Activated effector memory CD4-positive, alpha-beta T cell treated with Interleukin-2 at 50 U/mL for 16 hours (primary cell): ENCODE measurements at places on chromosomes 3 and 15.

- no peak for DNase-seq
Observed at GRCh38 chr15:75208501-75209288, 7.0 kb downstream of the C15orf39 start.

DNA sequence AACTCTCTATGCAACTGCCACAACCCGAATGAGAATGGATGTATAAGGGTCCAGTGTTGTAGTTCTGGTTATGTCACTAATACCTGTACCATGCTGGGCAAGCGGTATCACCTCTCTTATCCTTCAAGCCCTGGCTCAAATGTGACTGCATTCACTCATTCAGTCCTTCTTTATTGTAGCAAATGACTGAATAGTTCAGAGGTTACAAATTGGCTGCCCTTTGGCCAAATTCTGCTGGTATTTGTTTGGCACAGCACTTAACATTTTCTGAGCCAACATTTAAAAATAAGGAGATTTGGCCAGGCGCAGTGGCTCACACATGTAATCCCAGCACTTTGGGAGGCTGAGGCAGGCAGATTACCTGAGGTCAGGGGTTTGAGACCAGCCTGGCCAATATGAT lies 47.5 kb downstream of the DLEC1 start:
- no peak for DNase-seq

GRCh38 chr15:48406911-48407310 lies 75.7 kb downstream of the DUT start:
- DNase-seq = no peak

DNA sequence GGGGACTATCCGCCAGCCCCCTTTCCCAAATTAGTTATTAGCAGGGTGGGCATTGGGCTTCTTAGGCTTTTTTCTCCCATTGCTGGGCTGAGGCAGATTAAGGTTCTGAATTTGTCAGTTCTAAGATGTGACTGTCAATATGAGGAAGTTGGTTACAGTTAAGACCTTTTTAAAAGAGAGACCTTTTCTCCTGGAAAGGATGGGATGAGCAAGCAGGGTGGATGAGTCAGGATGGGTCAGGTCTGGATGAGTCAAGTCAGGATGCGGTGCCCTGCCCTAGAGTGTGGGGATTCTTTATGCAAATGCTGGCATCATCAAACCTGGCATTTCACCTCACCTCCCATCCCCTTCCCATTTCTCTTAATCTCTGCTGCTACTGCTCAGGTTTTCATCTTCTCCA lies 1.9 kb downstream of the AEN start:
- DNase-seq = no peak

GRCh38 chr3:30471066-30471465 lies 135.3 kb upstream of the TGFBR2 start:
- no peak for DNase-seq

DNA sequence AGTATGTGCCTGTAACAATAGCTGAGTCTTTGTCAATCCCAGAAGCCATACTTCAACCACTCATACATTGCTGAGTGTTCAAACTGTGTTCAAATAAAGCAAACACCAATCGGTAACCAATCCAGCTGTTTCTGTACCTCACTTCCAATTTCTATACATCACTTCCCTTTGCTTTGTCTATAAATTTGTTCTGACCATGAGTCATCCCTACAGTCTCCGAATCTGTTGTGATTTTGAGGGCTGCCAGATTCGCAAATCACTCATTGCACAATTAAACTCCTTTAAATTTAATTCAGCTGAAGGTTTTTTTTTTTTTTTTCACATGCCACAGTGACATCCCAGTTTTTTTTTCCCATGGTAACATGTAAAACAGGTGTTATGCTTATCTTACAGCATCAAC lies 870.3 kb downstream of the NAALADL2 start:
- DNase-seq = no peak

DNA sequence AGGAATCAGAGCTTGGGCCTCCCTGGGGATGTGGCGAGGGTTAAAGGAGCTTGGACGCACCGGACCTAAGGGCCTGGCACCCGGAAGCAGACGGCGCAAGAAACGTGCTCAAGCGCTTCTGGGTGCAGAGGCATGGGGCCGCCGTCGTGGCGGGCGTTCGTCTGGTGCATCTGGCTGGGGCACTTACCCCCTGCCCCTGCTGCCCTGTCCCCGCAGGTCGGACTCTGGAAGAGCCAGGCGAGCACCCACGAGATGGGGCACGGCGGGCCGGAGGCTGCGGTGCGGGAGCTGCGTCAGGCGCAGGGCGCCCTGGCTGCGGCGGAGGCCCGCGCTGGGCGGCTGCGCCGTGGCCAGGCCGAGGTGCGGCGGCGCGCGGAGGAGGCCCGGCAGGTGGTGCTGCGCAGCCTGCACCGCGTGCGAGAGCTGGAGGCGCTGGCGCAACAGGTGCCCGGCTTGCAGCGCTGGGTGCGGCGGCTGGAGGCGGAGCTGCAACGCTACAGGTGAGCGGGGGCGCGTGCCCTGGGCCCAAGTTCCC lies 2.5 kb downstream of the EFCC1 start:
- DNase-seq = peak; percentile 40

DNA sequence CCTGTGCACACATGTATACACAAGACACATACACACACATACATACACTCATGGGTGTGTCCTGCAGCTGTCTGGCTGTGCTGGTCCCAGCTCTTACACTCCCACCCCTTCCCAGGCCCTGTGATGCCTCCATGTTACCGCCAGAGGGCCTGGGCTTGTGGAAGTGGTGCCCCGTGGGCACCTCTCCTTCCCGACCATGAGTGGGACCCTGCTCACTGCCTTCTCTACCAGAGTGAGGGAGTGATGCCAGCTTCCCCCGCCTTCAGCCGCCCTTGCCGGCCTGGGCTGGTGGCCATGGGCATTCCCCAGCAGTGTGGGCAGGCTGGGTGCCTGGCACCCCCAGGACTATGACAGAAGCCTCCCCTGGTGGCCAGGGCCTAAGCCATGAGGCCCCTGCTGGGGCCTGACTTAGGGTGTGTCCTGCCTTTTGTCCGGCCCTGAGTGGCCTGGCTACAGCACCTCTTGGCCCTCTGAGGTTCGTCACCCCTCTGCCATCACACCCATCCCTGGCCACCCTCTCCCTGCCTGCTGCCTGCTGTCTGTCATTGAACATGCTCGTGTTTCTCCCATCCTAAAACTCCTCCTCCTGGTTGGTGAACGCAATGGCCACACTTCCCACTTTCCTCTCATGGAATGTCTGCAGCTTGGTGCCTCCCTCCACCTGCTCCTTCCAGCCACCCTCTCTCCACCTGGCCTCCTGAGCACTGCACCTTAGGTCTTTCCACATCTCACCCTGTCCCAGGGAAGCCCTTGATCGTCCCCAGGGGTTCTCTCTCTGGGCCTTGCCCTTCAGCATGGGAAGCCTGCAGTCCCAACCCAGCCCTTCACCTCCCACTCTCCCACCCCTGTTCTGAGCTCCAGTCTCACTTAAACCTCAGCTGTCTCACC lies 14.6 kb downstream of the HDAC11 start:
- no peak for DNase-seq

DNA sequence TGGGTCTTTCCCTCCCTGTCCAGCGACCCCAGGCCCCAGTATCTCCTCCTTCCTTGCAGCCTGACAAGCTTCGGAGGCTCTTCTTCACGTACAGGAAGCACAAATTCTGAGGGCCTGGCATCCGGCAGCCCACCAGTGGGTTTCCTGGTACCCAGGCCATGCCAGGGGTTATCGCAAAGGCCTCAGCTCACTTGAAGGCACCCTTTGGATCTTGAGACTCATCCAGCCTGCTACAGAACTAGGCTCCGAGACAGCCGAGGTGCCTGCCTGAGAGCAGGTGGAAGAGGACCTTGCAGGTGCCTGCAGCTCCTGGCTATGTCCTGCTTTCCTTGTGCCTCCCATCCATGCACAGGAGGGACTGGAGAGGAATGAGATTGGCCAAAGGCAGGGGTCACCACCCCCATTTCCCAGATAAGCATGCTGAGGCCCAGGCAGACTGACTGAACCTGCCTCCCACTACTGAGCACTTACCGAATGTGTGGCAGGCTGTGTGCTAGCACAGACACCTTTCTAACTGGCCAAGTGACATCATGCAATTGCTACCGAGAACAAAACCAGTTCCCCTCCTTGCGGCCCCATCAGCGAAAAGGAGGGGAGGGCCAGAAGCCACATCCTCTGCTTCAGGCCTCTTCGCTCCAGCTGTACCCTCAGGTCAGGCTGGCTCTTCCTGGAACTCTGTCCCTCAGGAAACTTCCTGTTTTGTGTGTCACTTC lies 11.2 kb downstream of the SH2D7 start:
- DNase-seq = peak; percentile 58

- no peak for DNase-seq
Observed at GRCh38 chr15:94414916-94415315, 183.6 kb downstream of the MCTP2 start.

- peak; percentile 60 for DNase-seq
Observed at GRCh38 chr3:38031022-38031994, 1.9 kb upstream of the PLCD1 start.

DNA sequence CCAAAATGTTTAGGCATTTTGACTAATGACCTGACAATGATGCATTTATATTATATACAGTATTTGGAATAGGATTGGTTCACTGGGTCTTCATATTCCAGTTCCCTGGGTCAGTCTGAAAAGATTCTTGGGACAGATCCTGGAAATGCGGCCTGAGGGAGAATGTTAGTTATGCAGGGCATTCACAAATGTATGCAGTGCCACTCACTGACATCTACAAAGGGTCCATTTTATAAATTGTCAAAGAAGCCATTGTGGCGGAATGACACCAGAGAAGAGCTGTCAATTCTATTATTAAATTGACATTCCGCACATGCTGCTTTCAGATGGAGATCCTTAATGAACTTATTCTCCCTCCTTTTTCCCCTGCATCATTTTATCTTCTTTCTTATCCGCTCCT lies 176.6 kb downstream of the VGLL3 start:
- no peak for DNase-seq
